ENCODE measurements at places on chromosomes 5 and 9. TPM values are rescaled to one million over a fixed set of nuclear protein-coding genes. Genes with fewer than 3 reads are reported as not detected.

C5orf22 gene
- 25.5 TPM for total RNA-seq

ZER1 gene
- 23.2 TPM for total RNA-seq

ZNF474 gene
- 0.19 TPM for total RNA-seq

LTC4S gene
- total RNA-seq, result 0.57 TPM

POU5F2 gene
- total RNA-seq, result 2.2 TPM

SPATA9 gene
- 0.65 TPM for total RNA-seq

Measured in vein endothelial cell (primary cell).